ENCODE measurements at places on chromosomes 12 and 14.

DNA sequence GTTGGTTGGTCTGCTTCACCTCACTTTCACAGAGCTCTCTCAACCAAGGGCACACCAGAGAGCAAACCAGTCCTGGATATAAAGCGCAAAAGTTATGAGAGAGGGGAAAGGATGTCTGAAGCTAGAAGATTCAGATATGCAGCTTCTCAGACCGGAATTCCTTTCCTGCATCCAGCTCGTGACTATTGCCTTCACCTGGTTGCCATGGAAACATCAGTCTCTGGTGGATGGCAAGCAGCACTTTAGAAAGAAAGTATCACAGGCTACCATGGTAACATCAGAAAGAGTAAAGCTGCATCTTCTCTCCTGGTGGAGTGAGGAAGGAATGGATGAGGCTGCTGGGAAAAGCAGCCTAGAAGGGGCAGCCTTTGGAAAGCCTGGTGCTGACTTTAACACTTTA lies 13.7 kb downstream of the REM2 start:
- DNase-seq = no peak

DNA sequence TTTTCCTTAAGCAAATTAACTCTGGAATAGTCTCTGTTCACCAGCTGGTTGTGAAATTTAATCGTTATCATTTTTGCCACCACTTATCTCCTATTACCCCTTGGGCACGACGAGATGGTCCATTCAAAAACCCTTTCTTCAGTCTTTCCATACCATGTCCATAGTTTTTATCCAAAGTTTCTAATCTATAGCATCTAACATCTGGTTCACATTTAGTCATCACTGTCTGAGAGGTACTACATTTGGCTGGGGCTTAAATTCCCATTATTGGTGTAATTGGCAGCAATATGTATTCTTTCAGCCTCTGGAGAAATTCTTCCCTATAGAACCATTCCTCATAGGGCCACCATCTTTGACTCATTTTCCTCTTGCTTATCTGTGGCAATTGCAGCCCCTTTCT lies 163.5 kb downstream of the CCER1 start:
- DNase-seq = no peak

- no peak for DNase-seq
Measured at GRCh38 chr14:37063467-37064240, 108.8 kb downstream of the SLC25A21 start.

DNA sequence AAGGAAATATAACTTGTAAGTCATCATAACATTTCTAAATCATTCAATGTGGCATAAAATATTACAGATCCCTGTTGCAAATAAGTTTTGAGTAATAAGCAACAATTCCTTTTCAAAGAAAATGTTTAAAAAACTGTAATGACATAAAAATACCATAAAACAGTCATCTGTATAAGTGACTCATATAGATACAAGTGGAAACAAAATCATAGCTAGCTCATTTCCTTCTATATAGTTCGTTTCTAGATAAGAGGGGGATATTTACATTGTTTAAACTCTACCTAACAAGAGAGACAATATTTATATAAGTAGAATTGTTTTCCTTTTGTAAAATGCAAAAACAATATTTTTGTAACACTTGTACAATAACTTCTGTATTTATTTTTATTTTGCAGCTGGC lies 148.9 kb downstream of the GRIP1 start:
- DNase-seq = no peak

DNA sequence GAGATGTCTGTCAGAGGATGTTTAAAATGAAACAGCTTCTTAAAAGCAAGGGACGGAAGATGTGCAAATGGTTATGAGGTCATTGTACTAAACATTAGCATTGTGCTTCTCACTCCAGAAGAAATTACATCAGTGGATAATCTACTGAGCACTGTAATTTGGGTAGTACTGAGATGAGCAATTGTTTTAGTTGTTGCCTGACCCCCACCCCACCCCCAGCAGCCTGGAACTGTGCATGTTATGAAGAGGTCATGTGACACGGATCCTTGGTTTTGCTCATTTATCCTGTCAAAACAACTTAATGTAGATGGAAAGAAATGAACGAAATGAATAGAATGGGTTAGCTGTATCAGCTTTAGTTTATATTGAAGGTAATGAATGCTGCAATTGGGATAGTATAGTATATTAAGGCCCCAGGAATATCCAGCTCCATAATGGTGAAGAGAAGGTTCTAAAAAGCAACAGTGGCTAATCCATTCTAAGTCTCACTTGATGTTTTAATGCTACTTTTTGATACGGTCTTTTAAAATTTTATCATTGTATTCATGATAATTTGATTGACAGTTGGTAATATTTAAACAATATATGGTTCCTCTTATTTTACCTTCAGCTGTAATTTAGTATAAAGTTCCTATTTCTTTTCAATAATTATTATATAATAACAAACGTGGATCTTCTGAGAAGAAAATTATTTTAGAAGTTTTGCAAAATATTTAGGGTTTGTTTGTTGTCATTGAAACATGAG lies 58.5 kb downstream of the WNK1 start:
- DNase-seq = no peak

- DNase-seq = no peak
Measured at GRCh38 chr14:35557221-35557747, 23.3 kb downstream of the INSM2 start.

DNA sequence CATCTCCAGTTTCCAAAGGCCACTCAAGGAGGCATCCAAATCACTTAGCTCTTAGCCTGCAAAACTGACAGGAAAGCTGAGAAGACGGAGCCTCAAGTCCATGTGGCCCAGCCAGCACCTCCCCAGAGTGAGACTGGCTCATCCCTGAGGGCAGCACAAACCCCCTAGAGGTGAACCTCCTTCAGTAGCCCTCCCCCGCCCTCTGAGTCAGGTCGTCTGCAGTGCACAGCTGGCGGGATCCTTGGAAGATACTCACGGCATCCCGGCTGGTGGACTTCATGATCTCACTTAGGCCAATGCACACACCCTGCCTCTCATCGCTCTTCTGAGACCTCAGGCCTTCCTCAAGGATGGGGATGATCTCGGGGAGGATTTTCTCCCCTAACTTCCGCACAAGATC lies 24.1 kb upstream of the RAB35 start:
- no peak for DNase-seq

- DNase-seq = no peak
Measured at GRCh38 chr12:105507311-105508038, 177.0 kb downstream of the C12orf75 start.

DNA sequence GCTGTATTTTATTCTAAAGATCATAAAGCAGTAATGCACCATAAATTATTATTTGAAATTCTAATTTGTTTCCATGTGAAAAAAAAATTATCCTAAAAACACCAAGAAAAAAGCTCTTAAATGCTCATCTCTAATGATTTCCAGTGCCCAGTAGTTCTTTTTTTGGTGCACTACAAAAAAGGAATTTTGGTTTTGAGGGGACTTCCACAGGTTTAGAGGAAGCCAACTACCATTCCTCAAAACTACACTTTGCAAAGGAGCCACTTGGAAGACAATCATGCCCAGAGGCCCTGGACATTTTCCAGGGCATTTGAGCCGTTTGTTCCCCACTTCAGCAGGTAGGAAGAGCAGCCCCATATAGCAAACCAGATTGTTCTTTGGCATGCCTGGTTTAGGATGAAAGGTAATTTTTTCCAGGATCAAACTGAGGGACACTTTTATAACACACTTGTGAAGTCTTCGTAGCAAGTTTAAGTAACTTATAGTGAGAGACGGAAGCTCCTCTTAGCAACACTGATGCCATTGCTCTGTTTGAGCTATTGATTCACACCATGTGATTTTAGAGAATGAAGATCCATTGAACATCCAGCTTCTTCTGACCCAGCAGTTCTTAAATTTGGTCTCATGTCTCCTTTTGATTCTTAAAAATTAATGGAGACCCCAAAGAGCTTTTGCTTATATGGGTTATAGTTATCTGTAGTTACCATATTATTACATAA lies 187.9 kb downstream of the ETV6 start:
- no peak for DNase-seq
